ENCODE measurements at places on chromosomes 4 and X. TPM values are rescaled to one million over a fixed set of nuclear protein-coding genes. Genes with fewer than 3 reads are reported as not detected.

Gene RAB39B
- 0.48 TPM for total RNA-seq

Gene TMEM35A
- total RNA-seq = not detected

- no peak for DNase-seq
Measured at GRCh38 chr4:141240259-141240658, 19.6 kb downstream of the ZNF330 start.

GRCh38 chrX:97841544-97842179 lies 958.0 kb downstream of the RPA4 start:
- peak; percentile 46 for DNase-seq

DNA sequence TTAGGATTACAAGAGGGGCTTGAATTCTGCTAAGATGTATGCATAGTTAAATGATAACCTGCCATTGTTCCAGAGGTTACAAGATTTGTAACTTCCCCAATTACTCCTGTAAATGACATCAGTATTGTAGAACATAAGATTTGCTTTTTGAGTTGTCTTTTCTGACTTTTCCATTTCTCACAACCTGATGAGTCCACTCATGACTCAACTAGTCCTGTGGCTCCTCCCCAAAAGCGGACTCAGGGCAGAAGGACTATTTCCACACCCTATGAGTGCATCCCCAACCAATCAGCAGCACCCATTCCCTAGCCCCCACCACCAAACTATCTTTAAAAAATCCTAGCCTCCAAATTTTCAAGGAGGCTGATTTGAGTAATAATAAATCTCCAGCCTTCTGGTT lies 54.7 kb downstream of the HOPX start:
- DNase-seq = no peak

GRCh38 chr4:41644915-41645295 lies 103.6 kb downstream of the PHOX2B start:
- DNase-seq = no peak

GRCh38 chrX:47500554-47500953 lies 17.5 kb upstream of the ZNF41 start:
- DNase-seq = no peak

Gene SERTM2
- total RNA-seq = not detected

DNA sequence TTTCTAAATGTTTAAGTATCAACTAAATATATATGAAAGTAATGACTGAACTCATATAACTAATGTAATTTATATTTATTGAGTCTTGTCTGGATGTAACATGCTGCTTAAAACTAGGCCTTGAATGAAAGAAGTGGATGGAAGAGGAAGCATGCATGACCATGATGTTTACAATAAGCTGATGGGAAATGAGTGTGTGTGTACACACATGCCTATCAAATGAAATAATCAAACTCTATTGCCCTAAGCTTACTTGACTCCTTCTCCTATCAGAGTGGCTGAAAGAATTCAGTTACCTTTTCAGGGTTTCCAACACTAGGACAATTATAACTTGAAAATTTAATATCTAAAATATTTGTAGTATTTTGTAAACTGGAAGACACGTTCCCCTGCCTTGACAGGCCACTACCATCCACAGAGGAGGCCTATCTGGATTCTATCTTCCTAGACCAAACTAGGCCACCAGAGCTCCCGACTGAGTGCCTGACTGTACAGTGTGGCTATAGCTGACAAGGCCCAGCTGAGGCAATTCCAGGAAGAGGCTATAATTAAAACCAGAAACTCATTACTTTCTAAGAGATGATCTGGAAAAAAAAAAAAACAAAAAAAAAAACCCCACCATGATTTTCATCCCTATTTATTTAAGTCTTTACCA lies 7.6 kb downstream of the ARSJ start:
- DNase-seq = no peak

- DNase-seq = no peak
Measured at GRCh38 chr4:71255976-71256375, 82.8 kb upstream of the SLC4A4 start.

DNA sequence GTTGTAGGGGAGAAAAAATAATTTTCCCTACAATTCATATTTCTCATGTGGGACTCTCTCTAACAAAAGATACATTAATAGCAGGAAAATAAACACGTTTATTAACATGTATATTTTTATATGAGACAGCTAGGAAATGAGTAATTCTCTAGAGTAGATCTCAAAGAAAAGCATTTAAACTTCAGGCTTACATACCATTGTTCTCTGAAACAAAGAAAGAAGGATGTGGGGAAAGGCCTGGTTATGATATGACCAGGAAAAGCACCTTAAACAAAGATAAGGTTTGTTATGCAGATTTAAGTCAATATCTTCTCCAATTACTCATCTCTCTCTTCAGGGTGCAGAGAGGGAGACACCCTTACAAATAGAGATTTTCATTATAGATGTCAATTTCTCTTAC lies 131.3 kb downstream of the SLC7A11 start:
- no peak for DNase-seq

Gene FHDC1
- 1.6 TPM for total RNA-seq

DNA sequence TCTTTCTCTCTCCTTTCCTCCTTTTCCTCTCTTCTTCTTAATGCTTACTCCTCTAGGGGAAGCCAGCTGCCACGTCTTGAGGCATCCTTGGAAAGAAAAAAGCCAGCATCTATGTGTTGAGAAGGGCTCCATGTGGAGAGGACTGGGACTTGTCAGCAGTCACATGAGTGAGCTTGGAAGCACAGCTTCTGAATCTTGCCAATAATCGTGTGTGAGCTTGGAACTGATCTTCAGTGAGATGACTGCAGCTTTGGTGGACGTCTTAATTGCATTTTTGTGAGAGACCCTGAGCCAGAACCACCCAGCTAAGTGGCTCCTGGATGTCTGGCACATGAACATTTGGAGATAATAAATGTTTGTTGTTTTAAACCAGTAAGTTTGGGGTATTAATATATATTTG lies 371.7 kb downstream of the SLITRK2 start:
- no peak for DNase-seq

Gene HSD17B13
- total RNA-seq = not detected

- DNase-seq = no peak
Measured at GRCh38 chr4:150389896-150390530, 191.9 kb upstream of the MAB21L2 start.

GRCh38 chr4:148203056-148203898 lies 238.9 kb downstream of the NR3C2 start:
- no peak for DNase-seq

Gene PASD1
- 0.17 TPM for total RNA-seq

GRCh38 chr4:120843849-120844527 lies 78.5 kb downstream of the PRDM5 start:
- no peak for DNase-seq

GRCh38 chr4:185885075-185885474 lies 73.1 kb upstream of the SORBS2 start:
- no peak for DNase-seq

DNA sequence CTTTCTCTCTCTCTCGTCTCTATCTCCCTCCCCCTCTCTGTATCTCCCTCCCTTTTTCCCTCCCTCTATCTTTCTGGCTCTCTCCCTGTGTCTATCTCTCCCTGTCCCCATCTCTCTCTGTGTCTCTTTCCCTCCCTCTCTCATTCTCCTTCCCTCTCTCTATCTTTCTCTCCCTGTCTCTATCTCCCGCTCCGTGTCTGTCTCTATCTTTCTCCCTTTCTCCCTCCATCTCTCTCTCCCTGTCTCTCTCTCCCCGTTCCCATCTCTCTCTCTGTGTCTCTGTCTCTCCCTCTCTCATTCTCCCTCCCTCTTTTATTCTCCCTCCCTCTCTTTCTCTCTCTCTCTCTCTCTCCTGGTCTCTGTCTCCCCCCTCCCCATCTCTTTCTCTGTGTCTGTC lies 22.9 kb downstream of the IL3RA start:
- no peak for DNase-seq

DNA sequence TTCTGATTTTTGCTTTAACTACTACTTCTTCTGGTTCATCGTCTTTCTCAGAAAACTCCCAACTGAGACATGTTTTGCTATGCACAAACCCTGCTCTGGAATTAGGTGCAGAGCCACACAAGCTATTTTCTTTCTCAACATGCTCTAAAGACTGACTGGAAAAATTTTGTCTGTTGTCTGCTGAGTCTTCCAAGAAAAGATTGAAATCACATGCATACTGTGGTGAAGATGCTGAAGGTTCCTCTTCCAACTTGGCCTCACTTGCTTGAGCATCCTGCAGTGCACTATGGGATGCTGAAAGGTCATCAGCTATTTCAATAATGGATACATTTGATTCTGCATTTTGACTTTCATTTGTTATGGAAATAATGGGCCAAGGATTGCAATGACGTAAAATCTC lies 24.1 kb downstream of the PIN4 start:
- no peak for DNase-seq

Gene IGSF1
- 1.4 TPM for total RNA-seq

Gene PNMA6A
- 1.6 TPM for total RNA-seq

DNA sequence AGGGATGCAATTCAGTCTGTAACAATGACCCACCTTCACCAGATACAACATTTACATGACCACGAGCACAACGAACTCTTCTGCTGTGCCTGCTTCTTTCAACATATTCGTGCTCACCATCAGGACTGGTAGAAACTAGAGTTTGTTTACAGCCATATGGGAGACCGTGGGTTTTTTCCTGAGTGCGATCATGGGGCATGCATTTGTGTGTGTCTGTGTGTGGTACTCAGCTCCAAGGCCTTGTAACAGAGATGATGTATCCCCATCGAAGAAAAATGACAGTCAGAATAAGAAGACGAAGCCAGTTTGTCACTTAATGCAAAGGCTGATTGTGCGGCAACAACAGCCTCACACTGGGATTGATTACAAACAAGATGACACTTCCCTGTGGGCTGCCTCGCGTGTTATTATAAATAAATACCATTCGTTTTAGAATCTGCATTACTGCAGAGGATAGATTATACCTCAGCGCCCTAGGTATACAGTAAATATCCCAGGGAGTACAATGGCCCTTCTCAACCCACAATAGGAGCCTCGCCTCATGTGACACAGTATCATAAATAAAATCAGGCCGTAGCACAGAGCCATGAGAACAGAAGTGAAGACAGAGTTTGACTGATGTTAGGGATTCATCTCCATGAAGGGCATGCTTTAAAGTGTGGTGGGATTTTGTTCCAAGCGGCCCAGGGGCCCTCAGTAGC lies 97.3 kb upstream of the NOCT start:
- DNase-seq = no peak

Gene TLR6
- 2.2 TPM for total RNA-seq

GRCh38 chrX:152070144-152070543 lies 68.2 kb downstream of the MAGEA10 start:
- no peak for DNase-seq

GRCh38 chrX:150664290-150664689 lies 28.9 kb upstream of the MTMR1 start:
- peak; percentile 1 for DNase-seq

Gene ADGRA3
- 19.4 TPM for total RNA-seq

Gene F8A2
- not detected for total RNA-seq

DNA sequence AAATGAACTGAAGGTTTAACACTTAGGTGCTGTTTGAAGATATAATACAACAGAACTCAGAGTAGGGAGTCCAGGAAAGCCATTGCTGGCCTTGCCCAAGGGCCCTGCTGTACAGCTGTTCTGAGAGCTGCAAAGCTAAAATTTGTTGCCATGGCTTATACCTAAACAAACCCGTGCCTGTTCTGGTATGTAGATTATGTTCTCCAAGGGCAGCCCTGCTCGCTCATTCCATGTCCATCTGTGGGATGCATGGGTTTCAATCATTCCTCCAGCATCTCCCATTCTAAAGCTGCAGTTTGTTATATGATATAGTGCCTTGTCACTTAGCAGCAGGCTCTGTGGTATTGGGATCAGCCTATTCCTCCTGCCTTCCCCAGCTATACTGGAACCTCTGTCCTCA lies 80.8 kb upstream of the BMPR1B start:
- DNase-seq = no peak

DNA sequence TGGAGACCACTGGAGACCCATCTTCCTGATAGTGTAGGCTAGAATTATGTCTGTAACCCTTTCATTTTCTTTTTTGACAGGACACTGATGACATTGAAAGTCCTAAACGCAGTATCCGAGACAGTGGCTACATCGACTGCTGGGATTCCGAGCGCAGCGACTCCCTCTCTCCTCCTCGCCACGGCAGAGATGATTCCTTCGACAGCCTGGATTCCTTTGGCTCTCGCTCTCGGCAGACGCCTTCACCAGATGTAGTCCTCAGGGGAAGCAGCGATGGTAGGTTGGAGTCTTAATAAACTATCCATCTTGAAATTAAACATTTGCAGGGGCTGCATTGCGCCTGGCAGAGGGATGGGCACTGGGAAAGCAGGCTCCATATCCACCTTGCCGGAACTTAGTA lies 75.4 kb downstream of the LIMCH1 start:
- DNase-seq = peak; percentile 28

DNA sequence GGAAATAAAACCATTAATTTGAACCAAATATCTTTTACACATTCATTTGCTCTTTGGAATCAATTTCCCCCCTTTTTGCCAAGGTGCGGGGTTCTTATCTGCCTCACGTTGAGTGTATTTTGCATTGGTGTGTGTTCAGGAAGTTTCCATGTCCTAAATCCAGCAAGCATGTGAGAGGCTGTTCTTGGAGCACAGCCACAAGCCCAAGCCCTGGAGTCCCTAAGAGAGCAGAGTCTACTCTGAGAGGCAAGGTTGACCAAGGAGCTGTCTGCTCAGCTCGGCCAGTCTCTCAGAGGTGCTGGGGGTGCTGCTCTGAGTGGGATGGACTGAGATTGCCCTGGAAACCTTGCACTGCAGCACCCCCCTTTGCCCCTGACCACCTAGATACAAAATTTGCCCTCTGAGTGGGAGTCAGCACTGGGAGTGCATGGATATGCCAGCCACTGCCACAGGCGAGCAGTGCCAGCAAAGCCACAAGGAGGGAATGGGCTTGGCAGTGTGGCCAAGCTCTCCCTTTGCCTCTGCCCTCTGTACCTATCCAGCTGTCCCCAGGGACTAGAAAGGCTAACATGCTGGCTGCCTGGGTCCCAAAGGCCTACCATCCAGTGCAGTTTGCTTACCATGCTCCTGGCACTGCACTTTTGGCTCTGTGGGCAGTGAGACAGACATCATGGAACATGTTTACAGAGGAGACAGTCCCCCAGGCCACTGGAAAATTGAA lies 20.5 kb upstream of the FAM193A start:
- no peak for DNase-seq

GRCh38 chrX:82125103-82125502 lies 923.2 kb downstream of the SH3BGRL start:
- DNase-seq = no peak

DNA sequence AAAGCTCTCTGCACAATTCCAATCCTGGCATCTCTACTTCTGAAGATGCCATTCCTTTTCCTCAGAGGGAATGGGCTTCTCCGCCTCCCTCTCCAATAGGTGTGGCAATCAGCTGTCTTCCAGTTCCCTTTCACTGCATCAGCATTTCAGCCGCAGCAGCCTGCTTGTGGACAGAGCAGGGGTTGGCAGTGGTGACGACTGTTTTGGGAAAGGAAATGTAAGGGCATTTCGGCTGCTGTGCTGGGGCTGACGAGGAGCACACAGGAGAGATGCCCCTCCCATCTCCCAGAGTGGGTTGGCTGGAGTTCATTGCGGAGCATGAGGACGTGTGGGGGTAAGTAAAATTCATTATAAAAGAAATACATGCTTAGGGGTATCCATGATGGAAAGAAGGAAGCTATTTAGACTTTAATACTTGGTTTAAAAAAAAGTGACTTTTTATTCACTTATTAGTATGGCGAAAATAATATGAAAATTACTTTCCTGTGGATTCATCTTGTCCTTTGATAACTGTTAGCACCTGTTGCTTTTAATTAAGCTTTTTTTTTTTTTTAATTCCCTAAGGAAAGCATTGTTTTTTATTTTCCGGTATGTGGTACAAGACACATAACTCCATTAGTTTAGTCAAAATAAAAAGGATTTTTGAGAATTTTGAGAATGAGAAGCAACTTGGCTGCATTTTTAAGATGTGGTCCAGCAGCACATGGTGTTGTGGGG lies at the start of gene LIMCH1:
Gene LIMCH1 (plus strand): TSS at position 141 of the 717 bp plus-strand sequence. CDS start 67,839 bp downstream, outside the sequence.
- DNase-seq = peak; percentile 66

Gene MAMLD1
- 12.3 TPM for total RNA-seq

GRCh38 chr4:152364883-152365282 lies 171.0 kb downstream of the FBXW7 start:
- no peak for DNase-seq
